ENCODE measurements at places on chromosomes 2 and 18.

DNA sequence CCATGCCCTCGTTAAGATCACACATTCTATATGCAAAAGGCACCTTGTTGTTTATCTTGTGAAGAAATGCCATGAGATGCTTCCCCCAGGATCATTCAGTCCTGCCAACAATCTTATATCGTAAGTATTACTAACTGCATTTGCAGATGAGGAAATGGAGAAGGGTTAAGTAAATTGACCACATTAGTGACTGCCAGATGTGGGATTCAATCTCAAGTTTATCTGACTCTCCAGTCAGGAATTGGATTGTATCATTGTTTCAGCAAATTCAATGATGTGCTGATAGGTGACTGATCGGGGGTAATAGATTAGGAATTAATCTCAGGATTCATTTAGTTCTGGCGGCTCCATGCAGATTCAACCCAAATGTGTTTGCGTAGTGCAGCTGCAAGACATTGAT is 106.2 kb downstream of the CNTNAP5 start:
- no peak for DNase-seq

DNA sequence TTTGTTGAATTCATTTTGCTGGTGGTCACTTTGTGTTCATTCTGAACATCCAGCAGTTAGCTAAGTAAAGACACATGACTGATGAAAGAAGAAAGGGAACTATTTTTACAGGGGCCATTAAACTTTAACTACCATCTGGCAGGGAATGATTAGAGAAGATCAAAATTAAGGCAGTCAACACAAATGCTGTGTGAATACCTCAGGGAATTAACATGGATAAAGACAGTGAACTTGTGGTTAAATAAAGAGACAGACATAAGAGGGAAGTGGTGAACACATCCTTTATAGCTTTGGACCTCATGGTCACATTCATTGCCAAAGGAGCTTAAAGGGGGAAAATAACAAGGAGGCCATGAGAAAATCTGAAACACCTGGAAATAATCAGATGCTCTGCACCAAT is 52.6 kb upstream of the ATP5MC3 start:
- DNase-seq = no peak

DNA sequence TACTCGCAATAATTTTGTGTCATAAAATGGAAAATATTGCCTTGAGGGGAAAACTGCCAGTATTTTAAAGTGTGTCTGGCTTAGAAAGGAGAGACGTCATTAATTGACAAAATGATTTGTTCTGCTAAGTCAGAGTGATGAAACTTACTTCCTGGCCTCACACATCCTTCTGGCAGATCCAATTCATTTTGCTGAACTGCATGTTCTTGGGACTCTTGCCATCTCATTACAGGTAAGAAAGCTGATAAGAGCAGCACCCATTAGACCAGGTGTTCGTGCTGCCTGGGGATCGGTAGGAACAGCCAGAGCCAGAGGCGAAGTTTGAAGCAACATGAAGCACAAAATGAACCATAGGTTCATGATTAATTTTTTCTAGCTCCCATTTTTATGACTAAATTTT is 38.0 kb downstream of the KCNE4 start:
- no peak for DNase-seq

DNA sequence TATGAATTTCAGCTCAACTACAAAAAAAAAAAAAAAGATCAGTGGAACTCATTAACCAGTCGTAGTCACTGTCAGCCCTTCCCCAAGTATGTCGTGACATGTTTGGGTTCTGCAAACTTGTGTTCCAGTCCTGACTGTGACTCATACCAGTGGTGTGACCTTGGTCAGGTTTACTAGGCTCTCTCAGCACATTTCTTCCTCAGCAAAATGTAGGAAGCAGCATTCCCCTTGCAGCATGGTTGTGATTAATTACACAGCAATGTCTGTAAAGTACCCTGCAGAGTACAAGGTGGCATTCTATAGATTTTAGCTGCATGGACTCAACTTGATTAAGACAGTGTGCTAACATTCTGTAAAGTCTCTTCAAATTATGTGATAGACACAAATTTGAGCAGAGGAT is 156.9 kb downstream of the LAMA1 start:
- no peak for DNase-seq

- DNase-seq = no peak
Measured at GRCh38 chr2:190339394-190339793, 4.0 kb upstream of the INPP1 start.

DNA sequence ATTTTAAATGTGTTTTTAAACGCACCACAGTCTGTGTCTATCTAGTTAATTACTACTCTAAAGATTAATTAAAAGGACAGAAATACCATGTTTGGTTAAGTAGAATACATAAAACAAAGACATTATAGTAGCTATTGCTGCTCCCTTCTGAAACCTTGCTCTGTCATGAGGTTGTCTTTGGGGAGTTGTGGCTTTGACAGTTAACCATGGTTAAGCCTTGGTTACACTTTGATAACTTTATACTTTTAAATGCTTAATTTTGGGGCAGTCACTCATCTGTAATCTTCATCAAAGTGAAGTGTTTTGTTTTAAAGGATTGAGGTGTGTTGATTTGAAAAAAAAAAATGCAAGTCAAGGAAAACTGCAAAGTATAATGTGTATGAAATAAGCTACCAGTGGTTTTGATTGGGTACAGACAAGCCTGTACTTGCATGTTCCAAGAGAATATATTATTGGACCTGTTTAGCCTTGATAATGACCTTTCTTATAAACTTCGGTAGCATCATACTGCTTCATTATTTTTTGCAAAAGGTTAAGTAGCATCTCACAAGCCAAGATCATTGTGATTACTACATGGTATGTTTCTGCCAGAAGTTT is 29.8 kb upstream of the TBR1 start:
- no peak for DNase-seq

GRCh38 chr2:161134547-161135518 is 25.4 kb upstream of the TANK start:
- DNase-seq = no peak

DNA sequence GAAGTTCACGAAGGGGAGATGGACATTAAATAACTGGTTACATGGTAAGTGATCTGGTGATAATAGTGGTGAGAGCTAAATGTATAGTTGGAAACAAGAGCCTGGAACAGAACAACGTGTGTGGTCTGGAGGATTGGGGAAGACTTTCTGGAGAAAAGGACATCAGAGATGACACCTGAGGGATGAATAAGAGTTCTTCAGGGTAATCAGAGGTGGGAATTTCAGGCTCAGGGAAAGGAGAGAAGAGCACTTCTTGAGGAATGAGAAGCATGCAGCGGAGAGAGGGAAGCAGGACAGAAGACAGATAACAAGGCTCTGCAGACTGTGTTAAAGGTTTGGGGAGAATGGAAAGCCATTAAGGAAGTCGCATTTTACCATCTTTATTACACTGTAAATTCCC is 450.7 kb downstream of the TNS1 start:
- no peak for DNase-seq

GRCh38 chr2:218229851-218230250 is 12.9 kb downstream of the ARPC2 start:
- DNase-seq = no peak

- DNase-seq = no peak
Measured at GRCh38 chr2:268323-268722, 3.6 kb downstream of the ACP1 start.

GRCh38 chr2:194545978-194546377 is 1111.0 kb upstream of the SLC39A10 start:
- no peak for DNase-seq

- DNase-seq = no peak
Measured at GRCh38 chr2:17301437-17301836, 216.8 kb downstream of the RAD51AP2 start.

DNA sequence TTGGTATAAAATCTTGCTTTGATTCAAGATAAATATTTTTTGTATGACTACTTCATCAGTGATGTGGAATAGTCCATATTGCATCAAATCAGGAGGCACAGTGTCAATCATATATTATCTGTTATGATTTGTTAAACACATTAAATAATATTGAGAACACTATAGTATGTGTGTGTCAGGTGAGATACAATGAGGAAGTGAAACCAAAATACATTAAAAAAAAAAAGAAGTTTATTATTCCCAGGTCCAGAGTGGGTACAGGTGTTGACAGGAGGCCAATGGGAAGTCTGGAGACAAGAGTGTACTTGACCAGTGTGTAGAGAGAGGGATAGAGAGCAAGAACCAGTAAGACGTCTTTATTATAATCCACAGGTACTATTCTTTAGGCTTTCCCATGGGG is 292.6 kb downstream of the FSIP2 start:
- DNase-seq = no peak

DNA sequence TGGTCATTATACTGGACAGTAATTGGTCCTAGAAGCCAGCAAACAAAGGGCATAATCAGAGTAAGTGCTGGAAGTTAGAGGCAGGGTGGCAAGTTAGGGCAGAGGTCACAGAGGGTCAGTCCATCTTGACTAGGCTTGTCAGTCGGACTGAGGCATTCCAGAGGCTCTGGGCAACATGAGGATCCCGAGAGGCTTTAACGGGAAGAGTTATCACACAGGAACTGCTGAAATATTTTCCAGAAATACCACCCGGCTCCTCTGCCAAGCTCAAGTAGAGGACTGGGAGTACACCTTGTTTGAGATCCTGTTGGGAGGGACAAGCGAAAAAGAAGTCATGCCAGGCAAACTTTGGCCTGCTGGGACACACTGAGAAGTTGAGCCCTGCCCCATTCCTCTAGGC is 13.7 kb downstream of the C2orf81 start:
- DNase-seq = no peak

- no peak for DNase-seq
Measured at GRCh38 chr2:79789811-79790210, 277.0 kb downstream of the CTNNA2 start.

DNA sequence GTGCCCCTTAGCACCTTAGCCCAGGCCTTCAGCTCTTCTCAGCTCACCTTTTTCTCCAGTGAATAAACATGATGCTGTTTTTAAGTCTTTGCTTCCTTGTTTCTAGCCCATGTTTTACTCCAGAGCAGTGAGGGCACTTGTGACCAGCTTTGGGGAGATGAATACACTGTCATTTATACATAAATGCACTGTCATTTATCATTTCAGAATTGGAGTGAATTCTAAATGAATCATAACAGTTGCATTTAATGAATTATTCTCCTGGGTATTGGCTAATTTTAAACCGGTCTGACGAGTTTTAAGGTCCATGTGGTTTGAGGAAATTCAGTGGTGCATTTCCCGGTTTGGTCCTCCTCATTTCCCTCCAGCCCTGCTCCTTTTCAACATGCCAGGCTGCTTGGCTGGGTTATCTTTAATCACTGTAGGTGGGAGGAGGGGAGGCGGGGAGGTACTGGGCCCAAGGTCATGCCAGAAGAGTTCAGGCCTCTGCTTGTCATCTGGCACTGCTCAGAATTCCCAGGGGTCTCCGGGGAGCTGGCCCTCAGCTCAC is 23.9 kb downstream of the PRKCE start:
- no peak for DNase-seq

DNA sequence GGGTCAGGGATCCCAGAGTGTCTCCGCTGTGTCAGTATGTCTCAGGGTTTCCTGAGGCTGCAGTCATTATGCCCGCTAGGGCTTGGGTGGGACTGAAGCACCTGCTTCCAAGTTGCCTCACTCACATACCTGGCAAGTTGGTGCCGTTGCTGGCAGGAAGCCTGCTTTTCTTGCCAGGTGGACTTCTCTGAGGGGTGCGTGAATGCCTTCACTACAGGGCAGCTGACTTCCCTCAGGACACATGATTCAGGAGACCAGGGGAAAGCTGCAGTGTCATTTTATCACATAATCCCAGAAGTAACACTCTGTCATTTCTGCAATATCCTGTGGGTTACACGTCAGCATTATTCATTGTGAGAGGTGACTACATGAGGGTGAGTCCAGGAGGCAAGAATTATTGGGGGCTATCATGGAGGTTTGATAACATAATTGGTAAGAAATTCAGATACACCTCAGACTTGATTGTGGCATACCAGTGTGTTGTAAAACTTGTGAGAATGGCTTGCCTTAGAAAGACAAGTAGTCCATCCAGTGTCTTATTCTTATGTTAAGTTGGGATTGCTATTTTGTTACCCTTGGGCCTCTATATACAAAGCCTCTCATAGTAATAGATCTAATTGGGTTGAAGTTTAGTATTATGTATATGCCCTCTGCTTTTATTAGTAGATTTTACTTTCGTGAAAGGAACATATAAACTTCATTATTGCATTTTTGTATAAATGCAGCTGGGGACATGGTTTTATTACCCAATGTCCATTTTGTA is 44.1 kb downstream of the NEDD4L start:
- no peak for DNase-seq

- DNase-seq = no peak
Measured at GRCh38 chr18:26746398-26746797, 119.1 kb downstream of the AQP4 start.

- DNase-seq = no peak
Measured at GRCh38 chr18:68152770-68153169, 562.1 kb downstream of the TMX3 start.

- no peak for DNase-seq
Measured at GRCh38 chr2:50602636-50603327, 429.1 kb downstream of the NRXN1 start.

- no peak for DNase-seq
Measured at GRCh38 chr2:24930768-24931167, 10.7 kb upstream of the ADCY3 start.

DNA sequence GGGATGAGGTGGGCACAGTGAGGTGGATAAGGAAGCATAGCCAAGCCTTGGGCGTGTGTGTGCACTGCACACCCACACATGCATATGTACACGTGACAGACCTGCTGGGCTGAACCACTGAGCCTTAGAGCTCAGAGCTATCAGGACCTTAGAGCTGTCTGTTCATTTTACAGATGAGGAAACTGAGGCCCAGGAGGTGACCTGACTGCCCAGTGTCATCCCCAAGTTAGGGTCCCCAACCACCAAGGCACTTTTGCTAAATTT is 8.2 kb upstream of the SNED1 start:
- no peak for DNase-seq

DNA sequence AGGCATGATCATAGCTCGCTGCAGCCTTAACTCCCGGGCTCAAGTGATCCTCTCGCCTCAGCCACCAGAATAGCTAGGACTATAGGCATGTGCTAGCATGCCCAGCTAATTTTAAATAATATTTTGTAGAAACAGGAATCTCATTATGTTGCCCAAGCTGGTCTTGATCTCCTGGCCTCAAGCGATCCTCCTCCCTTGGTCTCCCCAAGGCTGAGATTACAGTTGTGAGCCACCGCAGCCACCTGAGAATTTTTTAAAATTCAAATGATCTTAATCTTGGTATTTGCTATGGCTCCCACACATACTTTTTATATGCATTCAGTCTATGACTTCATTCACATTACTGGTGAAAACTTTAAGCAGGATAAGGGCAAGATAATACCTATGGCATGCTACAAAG is 13.1 kb downstream of the KRCC1 start:
- no peak for DNase-seq
